ENCODE measurements at places on chromosomes 7 and 10.
A peak's percentile ranks its signal among the peaks of the same experiment; 100 is the strongest.

DNA sequence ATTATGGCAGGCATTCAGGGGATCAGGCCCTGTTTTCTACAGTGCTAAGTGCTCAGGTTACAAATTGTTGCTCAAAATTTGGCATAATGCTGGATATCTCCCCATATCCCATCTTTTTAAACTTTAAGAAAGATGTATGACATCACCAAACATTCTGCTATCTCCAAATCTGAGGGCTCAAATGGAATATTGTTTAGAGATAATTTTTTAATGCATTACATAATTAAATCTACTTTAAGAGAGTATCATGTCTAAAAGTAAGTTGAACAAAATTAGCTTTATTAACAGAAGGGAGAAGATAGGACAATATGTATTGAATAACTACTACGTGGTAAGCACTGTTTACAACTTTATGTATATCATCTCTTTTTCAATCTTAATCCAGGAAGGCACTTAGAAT is 13.9 kb downstream of the NT5C3A start:
- no peak for DNase-seq

DNA sequence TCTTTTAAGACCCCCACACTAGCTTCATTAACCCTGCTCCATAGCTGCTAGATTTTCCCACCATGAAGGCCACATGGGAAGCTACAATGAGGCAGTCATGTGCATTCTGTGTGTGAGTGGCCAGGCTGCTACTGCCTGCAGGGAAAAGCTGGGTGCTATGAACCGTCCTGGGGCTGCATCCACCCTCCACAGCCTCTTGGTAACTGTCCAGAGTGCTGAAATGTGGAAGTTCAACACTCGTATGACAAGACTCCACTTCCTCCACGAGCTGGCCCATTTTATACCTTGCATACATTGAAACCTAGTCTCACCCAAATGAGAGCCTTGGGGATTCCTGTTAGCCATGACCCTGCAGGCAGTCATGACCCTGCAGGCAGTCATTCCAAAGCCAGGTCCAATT is 59.4 kb downstream of the CUZD1 start:
- peak; percentile 44 for DNase-seq

GRCh38 chr10:5805711-5806110 is 7.5 kb downstream of the GDI2 start:
- DNase-seq = no peak

DNA sequence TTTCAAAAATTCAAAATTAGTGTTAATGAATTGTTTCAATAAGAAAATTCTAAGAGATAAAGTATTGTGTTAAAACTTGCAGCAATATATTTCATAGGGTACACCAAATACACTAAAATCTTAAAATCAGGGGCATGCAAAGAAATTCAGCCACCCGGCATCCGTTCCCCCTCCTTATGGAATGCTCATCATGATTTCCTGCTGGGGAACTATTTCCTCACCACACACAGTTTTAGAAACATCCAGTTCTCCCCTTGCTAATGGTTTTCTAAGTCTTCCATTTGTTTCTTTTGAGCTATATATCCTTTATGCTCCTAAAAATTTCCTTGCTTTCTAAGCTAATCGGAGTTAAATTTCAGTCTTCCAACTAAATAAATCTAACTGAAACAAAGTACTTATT is 60.7 kb downstream of the CHCHD3 start:
- no peak for DNase-seq

GRCh38 chr7:139094596-139094995 is 14.9 kb downstream of the ZC3HAV1 start:
- DNase-seq = no peak

DNA sequence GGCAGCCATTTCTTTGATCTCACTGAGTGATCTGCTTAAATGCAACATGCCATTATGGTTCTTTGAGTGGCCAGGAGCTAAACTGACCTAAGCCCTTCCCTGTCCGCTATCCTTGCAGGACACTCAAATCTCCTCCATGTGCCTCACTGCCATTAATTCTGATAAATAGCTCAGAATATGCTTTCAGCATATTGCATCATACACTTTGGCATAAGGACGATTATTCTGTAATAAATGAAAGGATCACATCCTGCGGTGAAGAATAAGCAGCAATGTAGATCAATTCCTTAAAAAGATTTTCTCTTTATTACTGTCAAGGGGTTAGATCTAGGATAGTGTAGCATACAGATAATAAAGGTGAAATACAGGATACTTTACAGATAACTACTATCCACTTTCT is 231.8 kb upstream of the CTBP2 start:
- DNase-seq = no peak

GRCh38 chr10:97690133-97690532 is 3.1 kb upstream of the AVPI1 start:
- no peak for DNase-seq

- DNase-seq = no peak
Measured at GRCh38 chr10:6349846-6350535, 147.3 kb downstream of the PFKFB3 start.

DNA sequence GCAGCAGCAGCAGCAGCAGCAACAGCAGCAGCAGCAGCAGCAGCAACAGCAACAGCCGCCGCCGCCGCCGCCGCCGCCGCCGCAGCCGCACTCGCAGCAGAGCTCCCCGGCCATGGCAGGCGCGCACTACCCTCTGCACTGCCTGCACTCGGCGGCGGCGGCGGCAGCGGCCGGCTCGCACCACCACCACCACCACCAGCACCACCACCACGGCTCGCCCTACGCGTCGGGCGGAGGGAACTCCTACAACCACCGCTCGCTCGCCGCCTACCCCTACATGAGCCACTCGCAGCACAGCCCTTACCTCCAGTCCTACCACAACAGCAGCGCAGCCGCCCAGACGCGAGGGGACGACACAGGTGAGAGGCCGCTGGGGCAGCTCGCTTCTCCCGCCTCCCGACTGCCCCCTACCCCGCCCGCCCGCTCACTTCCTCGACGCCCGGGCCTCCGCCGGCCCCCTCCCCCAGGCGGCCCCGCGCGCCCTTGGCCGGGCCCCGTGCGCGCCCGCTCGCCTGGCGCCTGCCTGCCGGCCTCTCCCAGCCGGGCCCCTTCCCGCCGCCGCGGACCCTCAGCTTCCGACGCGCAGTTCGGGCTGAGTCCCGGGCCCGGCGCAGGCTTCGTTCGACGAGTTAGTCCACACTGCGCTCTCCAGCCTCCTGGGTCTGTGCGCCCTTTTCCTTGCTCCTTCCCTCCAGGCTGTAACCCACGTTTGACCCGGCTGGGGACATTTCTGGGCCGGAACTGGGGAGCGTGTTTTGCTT is 882 bp downstream of the DLX6 start:
- DNase-seq = no peak

GRCh38 chr10:5199398-5199797 is 2.8 kb downstream of the AKR1C4 start:
- DNase-seq = no peak

GRCh38 chr10:14318007-14318406 is 12.7 kb downstream of the FRMD4A start:
- DNase-seq = no peak

DNA sequence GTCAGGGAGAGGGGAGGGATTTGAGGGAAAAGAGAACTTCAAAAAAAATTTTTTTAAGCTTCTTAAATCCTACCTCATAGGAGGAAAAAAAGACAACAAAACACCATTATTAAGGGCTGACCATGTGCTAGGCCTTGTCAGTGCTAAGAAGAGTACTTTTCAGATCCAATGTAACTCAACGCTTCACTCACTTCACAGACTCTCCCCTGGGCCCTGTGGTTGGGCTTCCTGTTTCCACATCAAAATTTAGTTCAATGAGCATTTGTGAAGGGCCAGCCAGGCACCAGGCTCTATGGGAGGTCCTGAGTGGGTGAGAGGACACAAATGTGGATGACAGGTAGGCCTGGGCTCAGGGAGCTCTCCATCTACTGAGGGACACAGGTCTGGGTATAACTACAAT is 249.8 kb downstream of the PTEN start:
- DNase-seq = no peak

DNA sequence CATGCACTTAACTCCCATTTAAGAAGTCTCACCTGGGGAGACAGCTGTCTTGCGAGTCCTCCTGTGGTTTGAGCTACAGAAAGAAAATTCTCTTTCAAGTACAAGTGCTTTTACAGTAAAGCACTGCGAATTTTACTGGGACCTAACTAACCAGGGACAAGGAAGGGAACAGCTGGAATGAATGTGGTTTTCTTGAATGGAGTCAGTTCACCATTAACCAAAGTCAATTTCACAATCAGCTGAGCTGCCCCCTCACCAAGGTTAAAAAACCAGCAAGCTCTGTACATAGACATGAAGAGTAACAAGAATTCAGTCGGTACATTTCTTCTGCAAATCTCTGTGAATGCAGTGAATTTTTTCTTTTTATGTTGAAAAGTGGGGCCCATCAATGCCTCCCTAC is 56.3 kb downstream of the GFRA1 start:
- no peak for DNase-seq

- DNase-seq = no peak
Measured at GRCh38 chr10:79101560-79102497, 33.1 kb downstream of the ZMIZ1 start.

GRCh38 chr7:44309271-44310091 is 15.9 kb downstream of the CAMK2B start:
- DNase-seq = no peak

- no peak for DNase-seq
Measured at GRCh38 chr10:131997366-131998049, 15.8 kb upstream of the BNIP3 start.

GRCh38 chr10:49622426-49623425 is 8.9 kb downstream of the CHAT start:
- DNase-seq = no peak

- DNase-seq = no peak
Measured at GRCh38 chr7:121000081-121000983, 11.8 kb downstream of the CPED1 start.

GRCh38 chr7:123748171-123748733 is 551 bp downstream of the WASL start:
- peak; percentile 22 for DNase-seq

DNA sequence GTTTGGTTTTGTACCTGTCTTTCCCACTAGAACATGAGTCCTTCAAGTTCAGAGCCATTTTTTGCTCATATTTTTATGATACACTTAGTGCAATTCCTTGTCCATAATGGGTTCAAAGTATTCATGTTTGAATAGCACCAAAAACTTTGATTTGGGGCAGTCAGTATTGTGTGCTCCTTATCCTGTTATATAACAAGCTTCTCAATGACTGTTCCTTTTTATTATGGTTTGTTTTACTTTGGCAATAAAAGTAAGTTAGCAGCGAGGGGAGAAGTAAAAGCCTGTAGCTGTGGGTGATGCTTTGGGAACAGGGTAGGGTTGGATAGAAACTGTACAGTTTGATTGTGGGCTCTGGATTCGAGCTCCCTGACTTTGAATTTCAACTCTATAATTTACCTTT is 174.4 kb upstream of the PCLO start:
- no peak for DNase-seq

GRCh38 chr10:131620314-131620713 is 280.5 kb upstream of the PPP2R2D start:
- DNase-seq = no peak

GRCh38 chr10:5364374-5364773 is 392 bp upstream of the UCN3 start:
- DNase-seq = no peak

GRCh38 chr7:111174510-111174909 is 83.6 kb downstream of the LRRN3 start:
- no peak for DNase-seq

GRCh38 chr10:114767101-114767985 is 54.2 kb upstream of the FHIP2A start:
- no peak for DNase-seq

- DNase-seq = peak; percentile 93
Measured at GRCh38 chr10:87053111-87053510, 33.0 kb downstream of the FAM25A start.
